CD4-positive, alpha-beta T cell treated with Interleukin-1 beta for 1 hour (primary cell): ENCODE measurements at places on chromosomes 2 and 18.

- no peak for DNase-seq
Measured at GRCh38 chr18:54479365-54479764, 111.7 kb upstream of the DYNAP start.

DNA sequence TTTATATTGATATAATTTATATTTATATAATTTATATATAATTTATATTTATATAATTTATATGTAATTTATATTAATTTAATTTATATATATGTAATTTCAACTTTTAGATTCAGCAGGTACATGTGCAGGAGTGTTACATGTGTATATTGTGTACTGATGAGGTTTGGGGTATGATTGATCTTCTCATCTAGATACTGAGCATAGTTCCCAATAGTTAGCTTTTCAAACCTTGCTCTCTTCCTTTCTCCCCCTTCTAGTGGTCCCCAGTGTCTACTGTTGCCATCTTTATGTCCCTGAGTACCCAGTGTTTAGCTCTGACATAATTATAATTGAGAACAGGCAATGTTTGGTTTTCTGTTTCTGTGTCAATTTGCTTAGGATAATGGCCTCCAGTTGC is 1335.3 kb upstream of the CDH2 start:
- no peak for DNase-seq

GRCh38 chr2:49355611-49356010 is 201.3 kb upstream of the FSHR start:
- no peak for DNase-seq

DNA sequence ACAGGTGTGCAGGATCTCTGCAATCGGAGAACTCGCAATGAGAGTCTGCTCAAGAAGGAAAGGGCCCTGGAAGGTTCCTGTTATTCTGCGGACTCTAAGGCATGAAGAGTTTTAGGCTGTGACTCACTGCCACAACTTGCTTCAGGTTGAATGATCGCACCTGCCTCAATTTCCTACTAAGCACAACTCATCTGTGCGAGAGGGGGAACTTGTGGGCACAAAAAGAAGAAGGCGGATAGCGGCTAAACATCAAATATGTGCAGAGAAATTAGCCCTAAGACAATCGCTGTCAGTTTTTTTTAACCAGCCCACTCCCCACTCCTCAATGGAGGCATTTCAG is 14.0 kb upstream of the CREG2 start:
- DNase-seq = no peak

GRCh38 chr2:217553679-217554078 is 449.1 kb downstream of the TNS1 start:
- DNase-seq = no peak

GRCh38 chr2:71702971-71703898 is 249.9 kb downstream of the DYSF start:
- no peak for DNase-seq

DNA sequence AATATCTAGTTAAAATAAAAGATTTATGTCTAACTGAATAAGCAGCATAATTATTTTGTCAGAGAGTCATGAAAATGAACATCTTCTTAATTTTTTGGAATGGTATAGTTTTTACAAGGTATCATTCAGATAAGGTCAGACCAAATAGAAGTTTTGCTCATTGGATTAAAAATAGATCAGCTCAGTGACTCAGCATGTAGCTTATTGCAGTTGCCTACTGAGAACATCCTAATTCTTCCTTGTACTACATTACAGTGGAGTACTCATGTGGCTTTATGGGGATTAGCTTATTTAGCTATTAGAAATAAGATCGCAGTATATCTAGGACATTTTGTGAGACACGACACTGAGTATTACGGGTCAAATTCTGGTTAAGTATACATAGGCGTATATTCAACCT is 38.2 kb upstream of the PPM1B start:
- DNase-seq = no peak

DNA sequence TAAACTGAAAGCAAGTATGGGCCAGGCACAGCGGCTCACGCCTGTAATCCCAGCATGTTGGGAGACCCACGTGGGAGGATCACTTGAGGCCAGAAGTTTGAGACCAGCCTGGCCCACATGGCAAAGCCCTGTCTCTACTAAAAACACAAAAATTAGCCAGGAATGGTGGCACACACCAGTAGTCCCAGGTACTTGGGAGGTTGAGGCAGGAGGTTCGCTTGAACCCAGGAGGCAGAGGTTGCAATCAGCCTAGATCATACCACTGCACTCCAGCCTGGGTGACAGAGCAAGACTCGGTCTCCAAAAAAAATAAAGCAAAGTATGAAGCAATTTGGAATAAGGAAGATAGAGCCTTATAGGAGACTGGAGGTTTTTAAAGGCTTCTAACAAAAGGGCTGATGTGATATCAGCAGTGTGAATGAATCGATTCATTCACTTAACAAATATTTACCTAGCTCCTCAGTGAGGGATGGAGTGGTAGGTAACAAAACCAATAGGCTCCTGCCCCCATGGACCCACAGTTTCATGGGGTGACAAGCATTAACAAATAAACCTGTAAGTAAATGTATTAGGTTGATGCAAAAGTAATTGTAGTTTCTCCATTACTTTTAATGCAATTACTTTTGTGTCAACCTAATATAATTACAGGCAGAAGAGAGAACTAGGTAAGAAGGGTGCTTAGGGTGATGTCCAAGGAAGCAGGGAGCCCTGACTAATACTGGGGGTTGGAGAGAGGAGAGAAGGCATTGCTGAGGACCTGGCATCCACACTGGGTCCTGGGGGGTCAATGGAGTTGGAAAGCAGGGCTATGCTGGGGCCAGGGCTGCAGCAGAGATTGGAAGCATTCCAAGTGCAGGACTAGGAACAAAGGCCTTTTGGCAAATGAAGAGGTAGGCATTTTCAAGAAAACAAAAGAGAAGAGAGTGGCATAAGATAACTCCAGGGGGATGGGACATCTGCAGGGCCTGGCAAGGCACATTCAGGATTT is 195.4 kb upstream of the ARL4C start:
- DNase-seq = no peak

- peak; percentile 90 for DNase-seq
Measured at GRCh38 chr2:55268907-55269644, at the start of gene MTIF2. Gene MTIF2, minus strand, starts transcription at chr2:55269231. Its CDS starts 5,373 bp downstream, at chr2:55263858.

GRCh38 chr2:38375696-38376345 is 1.3 kb downstream of the ATL2 start:
- DNase-seq = no peak

DNA sequence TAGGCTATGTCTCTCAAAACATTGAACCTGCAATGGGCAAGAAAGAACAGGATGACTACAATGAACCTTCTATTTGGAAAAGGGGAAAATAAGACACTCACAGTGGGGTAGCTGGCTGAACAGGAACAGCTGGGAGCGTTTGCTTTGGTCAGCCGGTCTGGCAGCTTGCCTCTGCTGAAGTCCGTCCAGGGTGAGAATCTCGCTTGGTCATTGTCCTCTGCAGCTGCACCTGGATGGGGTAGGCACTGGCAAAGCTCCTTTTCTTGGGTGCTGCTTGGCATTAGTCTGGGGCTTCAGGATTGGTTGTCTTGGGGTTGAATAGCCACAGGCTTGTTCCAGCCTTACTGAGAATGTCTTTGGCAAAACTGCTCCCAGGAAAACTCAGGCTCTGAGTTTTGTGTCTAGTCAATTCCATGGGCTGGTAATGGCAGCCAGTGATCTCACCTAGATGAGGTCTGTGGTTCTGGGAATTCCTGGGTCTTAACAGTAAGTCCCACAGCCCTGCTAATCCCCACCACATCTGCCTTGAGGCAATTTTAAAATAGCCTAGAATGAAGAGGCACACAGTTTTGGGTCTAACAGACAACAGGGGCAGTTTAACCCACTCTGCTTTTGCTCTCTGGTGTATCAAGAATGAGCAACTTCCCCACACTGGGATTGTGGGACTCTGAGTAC is 13.4 kb downstream of the NEDD4L start:
- no peak for DNase-seq

- no peak for DNase-seq
Measured at GRCh38 chr2:235494716-235495372, 1.0 kb downstream of the AGAP1 start.

GRCh38 chr2:224865016-224865415 is 148.9 kb upstream of the CCDC195 start:
- no peak for DNase-seq

DNA sequence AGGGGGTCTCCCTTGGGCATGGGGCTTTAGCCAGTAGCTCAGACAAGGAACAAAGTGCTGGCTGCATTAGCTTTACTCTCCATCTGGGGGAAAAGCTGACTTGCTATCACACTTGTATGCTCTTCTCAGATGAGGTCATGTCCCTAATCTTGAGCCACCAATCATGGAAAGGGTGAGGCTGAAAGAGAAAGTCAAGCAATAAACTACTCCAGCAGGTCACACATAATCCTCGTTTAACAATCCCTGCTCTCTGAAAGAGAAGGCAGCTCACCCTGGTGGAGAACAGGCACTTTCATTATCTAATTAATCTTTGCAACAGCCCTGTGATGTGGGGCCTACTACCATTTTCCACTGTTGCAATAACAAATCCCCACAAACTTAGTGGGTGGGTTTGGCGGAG is 129.7 kb upstream of the CAPN13 start:
- DNase-seq = no peak

- no peak for DNase-seq
Measured at GRCh38 chr2:14126846-14127245, 505.7 kb upstream of the LRATD1 start.

DNA sequence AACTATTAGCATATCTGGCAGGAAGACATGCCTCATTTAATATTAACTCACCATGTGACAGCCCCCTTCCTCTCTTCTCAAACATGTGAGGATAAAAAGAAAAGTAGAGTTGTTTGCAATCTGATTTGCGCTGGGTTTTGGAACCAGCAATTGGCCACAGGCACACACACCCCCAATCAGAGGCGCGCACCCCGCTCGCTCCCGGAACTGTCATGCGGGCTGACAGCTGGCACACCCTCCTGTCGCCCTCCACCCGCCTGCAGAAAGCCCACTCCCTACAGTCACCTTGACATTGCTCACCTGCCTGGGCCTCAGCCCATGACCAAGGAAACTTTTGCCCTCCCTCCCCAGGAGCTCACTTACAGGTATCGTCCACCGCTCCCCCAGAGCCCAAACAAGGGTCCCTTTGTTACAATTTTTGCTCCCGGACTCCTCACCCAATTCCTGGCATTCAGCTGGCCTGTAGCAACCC is 1.1 kb downstream of the COBLL1 start:
- DNase-seq = no peak

DNA sequence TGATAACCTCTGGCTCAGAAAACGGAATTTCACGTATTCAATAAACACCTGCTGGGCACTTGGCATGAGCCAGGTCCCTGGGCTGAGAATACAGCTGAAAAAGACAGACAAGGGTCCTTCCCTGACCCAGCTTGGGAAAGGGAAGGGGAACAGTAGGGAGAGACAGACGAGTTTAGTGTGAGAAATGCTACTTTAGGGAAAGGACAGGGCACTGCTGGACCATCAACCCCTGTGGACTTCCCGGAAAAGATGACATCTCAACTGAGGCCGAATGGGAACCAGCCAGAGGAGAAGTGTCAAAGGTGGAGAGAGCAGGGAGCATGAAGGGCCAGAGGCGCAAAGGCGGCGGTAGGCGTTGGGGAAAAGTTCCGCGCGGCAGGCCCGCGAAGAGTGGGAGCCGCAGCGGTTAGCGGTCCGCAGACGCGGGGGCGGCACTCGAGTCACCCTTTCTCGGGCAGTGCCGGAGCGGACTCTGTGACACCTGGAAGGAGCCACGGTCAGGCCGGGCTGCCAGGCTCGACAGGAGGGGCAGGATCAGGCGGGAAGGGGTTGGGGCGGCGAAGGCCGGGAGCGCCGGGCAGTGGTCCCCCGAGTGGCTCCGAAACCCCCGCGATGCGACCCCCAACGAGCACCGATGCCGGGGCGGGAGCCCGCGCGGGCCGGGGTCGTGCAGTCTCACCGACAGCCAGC is 519 bp downstream of the TEX261 start:
- peak; percentile 15 for DNase-seq

DNA sequence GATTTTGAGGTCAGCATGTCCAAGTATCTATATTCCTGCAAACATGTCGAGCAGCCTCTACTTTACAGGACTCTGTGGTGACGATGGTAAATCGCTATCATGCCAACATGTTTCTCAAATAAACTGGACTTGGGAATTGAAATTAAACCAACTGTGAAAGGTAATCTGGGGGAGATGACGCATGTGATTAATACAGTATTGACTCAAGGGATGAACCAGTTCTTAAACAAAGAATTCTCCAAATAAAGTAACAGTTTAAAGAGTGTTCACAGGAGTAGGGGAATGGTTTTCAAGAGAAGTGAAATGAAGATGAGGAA is 54.3 kb downstream of the THUMPD2 start:
- DNase-seq = no peak

DNA sequence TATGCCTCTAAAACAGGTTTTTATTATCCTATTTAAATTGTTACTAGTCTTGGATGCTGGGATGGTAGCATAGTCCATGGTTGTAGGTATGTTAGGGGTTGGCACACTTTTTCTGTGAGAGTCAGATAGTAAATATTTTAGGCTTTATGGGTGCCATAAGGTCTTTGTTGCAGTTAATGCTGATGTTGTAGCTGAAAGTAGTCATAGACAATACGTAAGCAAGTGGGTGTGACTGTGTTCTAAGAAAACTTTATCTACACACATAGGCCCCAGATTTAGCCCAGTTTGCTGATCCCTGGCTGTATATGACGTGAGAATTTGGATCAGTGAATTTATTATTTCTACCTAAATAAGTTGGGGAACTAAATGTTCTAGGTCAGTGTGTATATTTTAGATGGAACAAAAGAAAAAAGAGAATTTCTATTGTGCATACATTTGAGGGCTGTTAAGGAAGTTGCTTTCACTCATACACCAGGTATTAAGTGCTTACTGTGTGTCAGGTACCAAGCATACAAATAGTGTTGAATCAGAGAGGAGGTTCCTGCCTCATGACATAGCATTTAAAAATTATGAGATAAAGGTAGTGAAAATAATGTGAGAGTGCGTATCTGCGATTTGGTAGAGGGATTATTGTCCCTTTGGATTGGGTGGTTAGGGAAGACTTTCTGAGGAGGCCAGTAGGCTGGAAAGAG is 39.4 kb downstream of the AGFG1 start:
- no peak for DNase-seq

DNA sequence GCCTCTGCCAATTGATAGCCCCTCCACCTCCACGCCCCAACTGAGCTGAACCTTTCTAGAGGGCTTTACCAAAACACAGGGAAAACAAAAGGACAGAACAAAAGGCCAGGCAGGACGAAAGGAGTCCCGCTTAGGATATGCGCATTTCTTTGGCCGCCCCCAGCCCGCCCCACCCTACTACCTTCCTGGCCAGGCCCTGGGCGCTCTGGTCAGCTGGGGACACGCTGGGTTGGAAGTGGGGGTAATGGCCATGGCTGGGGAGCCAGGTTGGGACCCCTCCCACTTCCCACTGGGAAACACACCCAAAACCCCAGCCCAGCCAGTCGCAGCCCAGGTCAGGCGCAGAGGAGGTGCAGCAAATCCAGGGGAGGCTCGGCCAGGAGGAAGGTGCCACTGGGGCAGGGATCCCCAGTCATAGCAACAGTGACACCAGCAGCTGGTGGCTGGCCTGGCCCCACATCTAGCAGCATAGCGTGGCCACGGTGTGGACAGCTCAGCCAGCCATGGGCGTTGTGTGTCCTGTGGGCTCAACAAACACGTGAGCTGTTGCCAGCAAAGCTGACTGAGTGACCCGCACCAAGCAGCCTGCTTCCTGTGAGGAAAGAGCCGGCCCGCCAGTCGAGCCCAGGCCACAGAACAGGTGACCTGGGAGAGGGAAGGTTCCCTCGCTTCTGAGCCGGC is 24.6 kb upstream of the B3GNT7 start:
- no peak for DNase-seq
